HEK293T (cell line): ENCODE measurements at places on chromosomes 7 and 10.

GRCh38 chr7:150942001-150942590 lies 36.0 kb downstream of the KCNH2 start:
- no peak for DNase-seq

DNA sequence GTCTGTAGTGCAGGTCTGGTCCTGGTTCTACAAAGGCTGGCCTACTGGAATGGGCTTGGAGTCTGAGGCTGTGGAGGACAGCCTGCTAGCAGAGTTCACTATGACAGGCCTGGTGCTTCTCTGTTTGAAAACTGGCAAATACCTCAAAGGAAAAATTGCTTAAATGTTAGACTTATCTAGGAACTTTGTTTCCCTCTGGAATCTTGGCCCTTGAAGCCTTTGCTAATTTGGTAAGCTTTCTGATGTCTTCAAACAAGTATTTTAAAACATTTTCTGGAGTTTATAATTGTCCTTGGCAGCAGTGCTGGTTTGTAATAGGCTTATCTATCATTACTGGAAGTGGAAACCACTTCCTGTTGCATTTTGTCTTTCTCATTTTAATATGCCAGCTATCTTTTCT lies 139.7 kb downstream of the TMEM26 start:
- no peak for DNase-seq

- no peak for DNase-seq
Observed at GRCh38 chr7:141717450-141717849, 9.3 kb downstream of the WEE2 start.

- no peak for DNase-seq
Observed at GRCh38 chr7:55657654-55658053, 85.4 kb upstream of the VOPP1 start.

DNA sequence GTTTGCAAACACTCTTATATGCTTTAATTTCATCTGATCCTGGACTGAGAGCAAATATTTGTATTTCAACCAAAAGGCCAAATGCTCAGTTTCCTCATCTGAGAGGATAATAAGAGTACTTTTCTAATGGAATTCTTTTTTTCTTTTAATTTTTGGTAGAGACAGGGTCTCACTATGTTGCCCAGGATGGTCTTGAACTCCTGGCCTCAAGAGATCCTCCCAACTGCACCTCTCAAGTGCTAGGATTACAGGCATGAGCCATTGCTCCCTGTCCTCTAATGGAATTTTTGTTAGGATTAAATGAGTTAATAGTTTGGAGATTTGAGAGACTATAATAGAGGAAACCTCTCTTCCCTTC lies 68.4 kb upstream of the KMT2E start:
- DNase-seq, result no peak
